Small intestine (tissue), 16 donors: ENCODE measurements at places on chromosomes 5 and 9. TPM values are rescaled to one million over a fixed set of nuclear protein-coding genes. Genes with fewer than 3 reads are reported as not detected.
A peak's percentile ranks its signal among the peaks of the same experiment; 100 is the strongest.

- no peak for DNase-seq
Measured at GRCh38 chr5:67059744-67060490, 136.7 kb downstream of the CD180 start.

The IFNB1 gene
- not detected for polyA plus RNA-seq

The WNK2 gene
- polyA plus RNA-seq, result 48.4 TPM

DNA sequence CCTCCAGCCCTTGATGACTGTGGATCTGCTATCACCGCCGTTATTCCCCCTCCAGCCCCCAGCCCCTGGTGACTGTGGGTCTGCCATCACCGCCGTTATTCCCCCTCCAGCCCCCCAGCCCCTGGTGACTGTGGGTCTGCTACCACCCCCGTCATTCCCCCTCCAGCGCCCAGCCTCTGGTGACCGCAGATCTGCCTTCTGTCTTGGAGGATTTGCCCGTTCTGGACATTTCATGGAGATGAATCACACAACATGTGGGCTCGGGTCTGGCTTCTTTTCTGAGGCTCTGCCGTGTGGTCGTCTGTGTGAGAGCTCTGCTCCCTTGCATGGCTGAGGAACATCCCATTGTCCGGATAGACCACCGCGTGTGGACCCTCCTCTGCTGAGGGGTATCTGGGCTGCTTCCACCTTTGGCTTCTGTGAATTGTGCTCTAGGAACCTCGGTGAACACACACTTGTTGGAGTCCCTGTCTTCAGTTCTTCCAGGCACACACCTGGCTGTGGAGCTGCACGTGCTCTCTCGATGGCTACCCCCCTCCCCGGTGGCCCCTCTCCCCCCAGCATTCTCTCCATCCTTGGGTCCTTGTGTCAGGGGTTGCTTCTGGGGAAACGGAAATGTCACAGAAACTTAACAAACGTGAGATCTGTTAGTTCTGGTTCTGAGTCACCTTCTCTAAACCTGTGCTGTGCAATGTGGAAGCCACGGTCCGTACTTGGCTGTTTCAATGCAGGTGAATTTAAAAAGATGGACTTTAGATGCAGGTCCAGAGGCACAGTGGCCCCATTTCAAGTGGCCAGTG, 105.3 kb upstream of the COL5A1 start:
- no peak for DNase-seq

- no peak for DNase-seq
Measured at GRCh38 chr5:31625394-31625793, 13.5 kb upstream of the PDZD2 start.

The SEC24A gene
- polyA plus RNA-seq, result 23.3 TPM

The CARTPT gene
- polyA plus RNA-seq, result not detected

DNA sequence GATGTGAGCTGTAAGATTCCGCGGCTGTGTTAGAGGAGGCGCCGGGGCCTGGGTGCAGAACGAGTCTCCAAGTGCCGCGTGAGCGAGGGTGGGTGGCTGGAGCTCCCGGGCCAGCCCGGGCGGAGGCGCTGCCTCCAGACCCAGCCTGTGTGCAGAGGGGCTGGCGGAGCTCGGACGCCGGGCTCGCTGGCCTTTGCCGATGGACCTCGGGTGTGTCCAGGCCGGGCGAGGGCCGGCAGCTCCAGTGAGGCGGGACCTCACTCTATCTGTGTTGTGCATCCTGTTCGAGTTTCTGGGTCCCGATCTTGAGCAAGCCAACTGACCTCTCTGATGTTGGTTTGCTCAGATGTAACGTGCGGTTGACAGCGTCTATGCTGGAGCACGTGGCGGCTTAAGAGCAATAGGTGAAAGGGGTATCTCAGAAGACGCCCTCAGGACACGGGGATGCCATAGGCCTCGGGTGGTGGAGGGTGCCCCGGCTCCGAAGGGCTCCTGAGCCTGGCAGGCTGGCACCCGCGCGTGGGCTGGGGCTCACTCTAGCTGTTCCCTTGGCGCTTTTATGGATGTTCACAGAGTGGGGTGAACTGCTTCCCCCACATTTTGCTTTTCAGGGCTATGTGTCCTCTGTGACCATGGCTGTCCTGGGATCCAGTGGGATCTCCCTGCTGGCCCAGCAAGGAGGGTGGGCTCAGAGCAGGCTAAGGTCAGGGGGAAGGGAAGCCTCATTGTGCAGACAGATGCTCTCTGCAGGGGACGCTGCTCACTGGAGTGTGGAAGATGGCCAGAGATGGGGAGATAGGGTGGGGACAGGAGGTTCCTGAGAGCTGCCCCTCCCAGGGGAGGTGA, 69.8 kb downstream of the MRPL36 start:
- no peak for DNase-seq

DNA sequence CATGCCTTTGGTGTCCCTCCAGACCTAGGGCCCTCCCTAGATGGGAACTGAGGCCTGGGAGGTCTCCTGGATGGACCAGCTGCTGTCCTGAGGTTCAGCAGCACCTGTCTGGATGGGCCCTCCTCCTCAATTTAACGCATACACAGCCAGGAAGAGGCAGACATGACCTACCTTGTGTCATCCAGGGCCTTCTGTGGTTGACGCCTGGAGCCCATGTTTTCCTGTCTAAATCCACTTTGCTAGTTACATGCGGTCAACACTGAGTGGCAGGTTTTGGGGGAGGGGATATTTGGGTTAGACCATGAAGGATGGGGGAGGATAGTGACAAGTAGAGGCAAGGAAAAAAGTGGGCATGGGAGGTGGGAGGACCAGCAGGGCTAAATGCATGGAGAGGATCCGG, 3.1 kb upstream of the STC2 start:
- no peak for DNase-seq

The HMMR gene
- 12.7 TPM for polyA plus RNA-seq

The TIMD4 gene
- polyA plus RNA-seq, result 0.43 TPM

The RECK gene
- 5.0 TPM for polyA plus RNA-seq

GRCh38 chr5:79795764-79796398, 106.2 kb downstream of the CMYA5 start:
- DNase-seq, result peak; percentile 22

The SOX30 gene
- 0.22 TPM for polyA plus RNA-seq

The PCDHA12 gene
- polyA plus RNA-seq, result not detected

The WNT8A gene
- not detected for polyA plus RNA-seq

The ASPN gene
- polyA plus RNA-seq, result 2.8 TPM

GRCh38 chr9:135131488-135131887, 44.0 kb downstream of the OLFM1 start:
- DNase-seq, result no peak

The PCDHA9 gene
- polyA plus RNA-seq, result 0.06 TPM

GRCh38 chr5:73544429-73545402, 20.7 kb downstream of the ANKRA2 start:
- DNase-seq, result peak; percentile 93

The ADRA1B gene
- not detected for polyA plus RNA-seq

DNA sequence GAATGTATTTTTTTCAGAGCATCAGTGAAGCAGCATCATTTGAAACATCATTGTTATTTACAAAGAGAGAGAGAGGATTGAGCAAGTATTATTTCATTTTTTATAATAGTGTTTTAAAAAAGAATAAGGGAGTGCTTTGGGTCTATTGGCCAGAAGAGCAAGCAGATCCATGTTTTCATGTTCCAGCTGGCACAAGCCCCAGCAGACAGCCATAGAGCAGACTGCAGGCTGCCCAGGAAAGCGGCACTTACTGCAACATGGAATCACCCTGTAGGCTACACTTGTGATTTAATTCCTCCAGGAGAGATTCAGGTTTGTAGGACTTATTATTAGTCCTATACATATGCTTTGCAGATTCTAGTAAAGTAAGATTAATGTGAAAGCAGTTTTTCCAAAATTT, 407.0 kb upstream of the GRAMD2B start:
- no peak for DNase-seq

GRCh38 chr9:122133263-122133983, 26.2 kb downstream of the NDUFA8 start:
- DNase-seq, result no peak

DNA sequence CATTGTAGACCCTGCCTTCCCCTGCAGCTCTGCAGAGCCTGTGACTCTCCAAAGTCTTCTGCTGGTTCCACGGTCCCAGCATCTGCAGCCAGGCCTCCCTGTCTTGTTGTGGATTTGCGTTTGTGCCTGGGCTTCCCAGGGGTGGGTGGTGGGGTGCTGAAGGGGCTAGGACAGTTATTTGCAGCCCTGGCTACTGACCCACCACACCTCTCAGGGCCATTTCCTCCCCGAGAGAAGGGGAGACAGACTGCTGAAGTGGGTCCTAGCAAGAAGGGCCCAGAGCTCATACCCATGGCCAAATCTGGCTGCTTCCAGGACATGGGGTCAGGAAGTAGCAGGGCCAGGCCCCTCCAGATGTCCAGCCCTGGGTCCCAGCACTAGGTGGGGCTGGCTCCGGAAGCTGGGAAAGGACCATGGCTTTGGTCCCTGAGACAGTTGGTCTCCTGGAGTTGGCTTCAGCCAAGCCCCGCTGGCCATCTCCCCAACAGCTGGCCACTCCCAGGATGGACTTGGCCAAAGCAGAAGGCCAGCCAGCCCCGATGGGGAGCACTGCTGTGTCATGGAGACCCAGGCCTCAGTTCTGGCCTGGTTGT, 26.3 kb downstream of the GSN start:
- DNase-seq, result no peak

The PCDHGA7 gene
- not detected for polyA plus RNA-seq

The OR1J2 gene
- polyA plus RNA-seq, result not detected

The ECM2 gene
- 2.5 TPM for polyA plus RNA-seq

DNA sequence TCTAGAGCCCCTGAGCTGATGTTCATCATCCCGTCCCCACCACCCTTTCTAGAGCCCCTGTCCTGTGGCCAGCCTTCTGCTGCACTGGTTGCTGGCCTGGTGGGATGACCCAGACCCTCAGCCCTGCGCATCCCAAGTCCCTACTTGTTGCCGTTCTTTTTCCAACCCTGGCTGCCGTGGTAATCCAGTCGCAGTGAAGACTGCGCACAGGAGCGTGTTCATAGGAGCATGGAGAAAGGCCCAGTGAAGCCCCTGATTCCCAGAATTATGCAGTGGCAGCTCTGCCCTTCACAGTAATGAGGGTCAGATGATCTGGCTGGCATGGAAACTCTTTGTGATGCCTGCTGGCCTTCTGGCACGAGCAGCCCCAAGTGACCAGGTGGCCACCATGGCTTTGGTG, 183.3 kb downstream of the CACNA1B start:
- no peak for DNase-seq

- DNase-seq, result no peak
Measured at GRCh38 chr5:110784901-110785300, 46.1 kb downstream of the SLC25A46 start.

GRCh38 chr9:91118704-91119025, 243.1 kb downstream of the AUH start:
- no peak for DNase-seq

- no peak for DNase-seq
Measured at GRCh38 chr5:15004506-15004905, 132.9 kb upstream of the ANKH start.

The TSLP gene
- polyA plus RNA-seq, result 0.30 TPM

GRCh38 chr5:110371725-110372041, 354.8 kb downstream of the TMEM232 start:
- DNase-seq, result no peak

- DNase-seq, result no peak
Measured at GRCh38 chr9:92729735-92730155, 34.9 kb downstream of the BICD2 start.

The HBEGF gene
- 2.1 TPM for polyA plus RNA-seq

GRCh38 chr9:26800322-26800721, 92.3 kb downstream of the CAAP1 start:
- DNase-seq, result no peak

GRCh38 chr9:15512204-15512603, 1.4 kb upstream of the PSIP1 start:
- no peak for DNase-seq

DNA sequence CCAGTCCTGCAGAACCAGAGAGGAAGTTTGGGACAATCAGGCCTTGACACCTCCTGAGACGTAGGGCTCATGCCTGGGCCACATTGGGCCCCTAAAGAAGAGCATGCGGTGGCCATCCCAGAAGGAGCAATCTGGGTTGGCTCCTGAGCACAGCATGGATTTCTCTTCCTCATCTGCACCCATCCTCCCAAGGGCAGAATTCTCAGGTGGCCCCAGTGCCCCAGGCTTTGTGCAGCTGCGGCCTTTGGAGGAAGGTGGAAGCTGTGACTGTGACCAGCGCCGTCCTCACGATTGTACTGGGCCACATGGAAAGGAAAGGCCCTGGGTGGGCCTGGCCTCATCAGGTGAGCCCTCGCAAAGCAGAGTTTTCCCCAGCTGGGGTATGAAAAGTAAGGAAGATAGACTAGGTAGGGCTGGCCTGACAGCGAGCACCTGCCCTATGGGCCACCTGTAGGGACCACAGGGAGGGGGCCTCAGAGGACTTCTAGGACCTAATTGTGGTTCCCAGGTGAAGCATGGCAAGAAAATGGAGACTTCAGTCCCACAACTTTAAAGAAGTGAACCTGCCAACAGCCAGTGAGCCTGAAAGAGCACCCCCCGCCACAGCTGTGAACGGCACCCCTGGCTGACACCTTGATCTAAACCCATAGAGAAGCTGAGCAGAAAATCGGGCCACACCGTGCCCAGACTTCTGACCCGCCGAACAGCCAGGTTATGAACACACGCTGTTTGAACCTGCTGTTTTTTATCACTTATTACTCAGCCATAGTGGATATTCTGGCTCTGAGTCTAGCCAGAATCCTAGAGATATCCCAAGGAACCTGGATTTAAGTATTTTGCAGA, 164.1 kb downstream of the IRX2 start:
- no peak for DNase-seq

GRCh38 chr9:75233011-75233410, 144.7 kb downstream of the OSTF1 start:
- no peak for DNase-seq

GRCh38 chr9:129289131-129289731, 111.2 kb upstream of the IER5L start:
- no peak for DNase-seq

The CDH9 gene
- polyA plus RNA-seq, result not detected

The CCL27 gene
- polyA plus RNA-seq, result 0.24 TPM

The CAMK4 gene
- 2.4 TPM for polyA plus RNA-seq

- DNase-seq, result no peak
Measured at GRCh38 chr9:3528451-3528850, 2.6 kb upstream of the RFX3 start.

The C1QTNF3 gene
- 3.8 TPM for polyA plus RNA-seq

DNA sequence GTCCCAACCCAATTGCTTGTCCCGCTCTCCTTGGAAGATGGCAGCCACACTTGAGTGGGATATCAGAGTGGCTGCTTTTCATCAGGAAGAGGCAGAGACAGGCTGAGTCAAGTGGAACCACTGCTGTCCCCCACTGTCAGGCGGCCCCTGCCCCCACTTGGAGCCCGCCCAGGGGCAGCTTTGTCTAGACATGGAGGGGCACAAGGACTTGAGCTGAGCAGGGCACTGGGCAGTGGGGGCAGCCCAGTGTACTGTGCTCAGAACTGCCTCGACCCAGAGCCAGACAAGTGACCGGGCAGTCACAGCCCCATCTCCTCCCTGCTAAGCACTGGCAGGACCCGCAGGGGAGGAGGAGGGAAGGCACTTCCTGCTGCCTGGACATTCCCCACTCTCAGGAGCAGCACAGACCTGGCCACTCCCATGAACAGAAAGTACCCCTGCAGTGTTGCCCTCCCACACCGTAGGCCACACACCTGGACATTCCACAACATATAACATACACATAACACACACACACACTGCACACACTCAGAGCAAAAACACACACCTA, 91.0 kb downstream of the MRPL36 start:
- no peak for DNase-seq
